Fibroblast of lung (primary cell): ENCODE measurements at places on chromosomes 16 and 17. TPM values are rescaled to one million over a fixed set of nuclear protein-coding genes. Genes with fewer than 3 reads are reported as not detected.
A peak's percentile ranks its signal among the peaks of the same experiment; 100 is the strongest.

DNA sequence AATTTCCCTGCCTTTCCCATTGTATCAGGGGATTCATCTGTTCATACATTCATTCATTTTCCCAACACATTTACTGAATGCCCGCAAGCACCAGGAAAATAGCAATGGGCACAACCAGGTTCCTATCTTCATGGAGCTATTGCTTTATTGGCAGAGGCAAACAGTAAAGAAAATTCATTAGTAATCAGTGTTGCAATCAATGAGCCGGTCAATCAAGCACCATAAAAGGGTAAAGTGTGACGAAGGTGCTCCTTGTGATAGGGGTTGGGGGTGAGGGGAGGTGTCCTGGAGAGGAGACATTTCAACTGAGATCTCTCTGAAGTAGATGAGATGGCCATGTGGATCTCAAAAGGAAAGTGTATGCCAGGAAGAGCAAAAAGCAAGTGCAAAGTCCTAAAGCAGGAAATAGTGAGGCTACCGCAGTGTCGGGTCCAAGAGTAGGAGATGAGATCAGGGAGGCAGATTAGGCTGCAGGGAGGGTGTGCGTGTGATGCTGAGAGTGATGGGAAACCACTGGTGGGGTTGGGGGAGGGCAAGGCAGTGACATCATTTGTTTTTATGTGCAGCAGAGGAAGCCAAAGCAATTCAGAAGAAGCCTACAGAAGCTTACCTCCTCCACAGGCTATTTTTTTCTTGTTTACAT lies 28.4 kb downstream of the CDH13 start:
- DNase-seq = peak; percentile 93

DNA sequence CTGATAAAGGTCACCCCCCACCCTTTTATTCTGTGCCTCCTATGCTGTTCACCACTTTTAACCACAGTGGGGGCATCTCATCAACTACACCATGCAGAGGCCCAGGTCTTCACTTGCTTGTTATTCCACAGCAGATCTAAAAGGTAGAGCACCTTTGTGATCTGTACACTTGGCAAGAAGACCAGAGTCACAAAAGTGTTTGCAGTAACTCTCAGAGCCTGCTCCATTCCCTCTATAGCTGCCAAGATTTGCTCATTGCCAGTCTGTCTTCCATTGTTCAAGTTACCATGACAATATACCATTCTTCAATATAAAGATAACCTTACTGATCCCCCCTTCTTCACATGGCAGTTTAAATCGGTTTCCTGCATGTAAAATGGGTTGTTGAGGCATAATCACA lies 180.0 kb downstream of the TOX3 start:
- DNase-seq = no peak

The TMEM114 gene
- not detected in 2 replicates for polyA plus RNA-seq

The KRTAP2-3 gene
- 0.84 and 2.6 TPM in 2 replicates for polyA plus RNA-seq

GRCh38 chr17:69461951-69462369 lies 47.5 kb downstream of the MAP2K6 start:
- no peak for DNase-seq

The SRCIN1 gene
- not detected in 2 replicates for polyA plus RNA-seq

The NOMO2 gene
- polyA plus RNA-seq = 69.6 and 120 TPM in 2 replicates

The HS3ST2 gene
- not detected in 2 replicates for polyA plus RNA-seq

The MMP28 gene
- polyA plus RNA-seq = 0.49 and 1.1 TPM in 2 replicates
